NCI-H1694 treated with DMSO at 0.1 percent for 48 hours (cell line): ENCODE measurements at places on chromosomes 2 and 18.
A peak's percentile ranks its signal among the peaks of the same experiment; 100 is the strongest.

DNA sequence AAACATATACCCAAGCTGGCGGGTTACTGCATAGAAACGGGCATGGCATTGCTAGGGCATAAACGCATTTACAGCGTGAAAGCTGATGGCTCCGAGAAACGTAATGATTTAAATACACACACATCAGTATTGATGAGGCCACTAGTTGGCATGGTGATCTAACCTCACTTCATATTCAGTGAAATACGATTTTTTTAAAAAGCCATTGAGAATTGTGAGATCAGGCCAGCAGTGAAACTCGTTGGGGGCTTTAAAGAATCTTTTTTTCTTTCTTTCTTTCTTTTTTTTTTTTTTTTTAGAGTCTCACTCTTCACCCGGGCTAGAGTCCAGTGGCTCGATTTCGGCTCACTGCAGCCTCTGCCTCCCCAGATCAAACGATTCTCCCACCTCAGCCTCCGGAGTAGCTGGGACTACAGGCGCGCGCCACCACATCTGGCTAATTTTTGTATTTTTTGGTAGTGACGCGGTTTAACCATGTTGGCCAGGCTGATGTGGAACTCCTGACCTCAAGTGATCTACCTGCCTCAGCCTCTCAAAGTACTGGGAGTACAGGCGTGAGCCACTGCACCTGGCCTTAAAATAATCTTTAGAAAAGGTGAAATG, 2.4 kb upstream of the SMAD7 start:
- no peak for DNase-seq

GRCh38 chr18:76972846-76973519, 150.6 kb downstream of the ZNF236 start:
- DNase-seq, result no peak

DNA sequence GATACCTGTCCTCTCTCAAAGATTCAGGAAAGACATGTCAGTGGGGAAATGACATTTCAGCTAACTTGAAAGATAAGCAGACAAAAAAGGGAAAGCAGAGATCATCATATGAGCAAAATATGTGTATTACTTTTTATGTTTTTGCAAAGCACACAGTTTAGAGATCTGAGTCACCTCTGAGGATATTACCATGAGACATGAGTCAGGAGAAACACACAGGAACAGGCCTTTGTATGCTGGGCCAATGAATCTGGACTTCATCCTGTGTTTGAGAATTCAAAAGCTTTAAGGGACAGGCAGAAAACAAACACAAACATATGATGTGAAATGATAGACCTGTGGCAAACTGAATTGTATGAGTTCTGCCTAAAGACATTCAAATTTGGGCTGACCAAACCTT, 306.0 kb upstream of the EPC2 start:
- no peak for DNase-seq

- DNase-seq, result no peak
Observed at GRCh38 chr2:173291412-173291811, 63.3 kb upstream of the CDCA7 start.

GRCh38 chr2:200307724-200308545, 1.4 kb downstream of the SPATS2L start:
- no peak for DNase-seq

GRCh38 chr18:34098109-34098508, 126.6 kb downstream of the NOL4 start:
- no peak for DNase-seq

DNA sequence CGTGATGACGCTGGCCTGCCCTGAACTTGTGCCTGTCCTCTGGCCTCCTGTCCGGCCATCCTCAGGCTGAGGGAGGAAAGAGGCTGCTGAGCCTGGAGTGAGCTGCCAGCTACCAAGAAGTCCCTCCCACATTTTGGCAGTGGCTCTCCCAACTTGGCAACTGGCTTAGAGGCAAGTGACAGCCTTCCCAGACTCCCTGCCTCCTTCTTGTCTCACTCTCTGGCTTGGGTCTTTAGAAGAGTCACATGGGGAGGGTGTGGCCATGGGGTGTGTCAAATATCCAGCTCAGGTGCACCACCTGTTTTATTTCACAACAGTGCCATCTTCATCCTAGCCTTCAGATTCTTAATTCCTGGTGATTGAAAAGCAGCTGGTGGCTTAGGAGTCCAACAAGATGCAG, 222.9 kb downstream of the PRKCE start:
- DNase-seq, result no peak

- no peak for DNase-seq
Observed at GRCh38 chr2:156489195-156489594, 53.0 kb downstream of the GPD2 start.

DNA sequence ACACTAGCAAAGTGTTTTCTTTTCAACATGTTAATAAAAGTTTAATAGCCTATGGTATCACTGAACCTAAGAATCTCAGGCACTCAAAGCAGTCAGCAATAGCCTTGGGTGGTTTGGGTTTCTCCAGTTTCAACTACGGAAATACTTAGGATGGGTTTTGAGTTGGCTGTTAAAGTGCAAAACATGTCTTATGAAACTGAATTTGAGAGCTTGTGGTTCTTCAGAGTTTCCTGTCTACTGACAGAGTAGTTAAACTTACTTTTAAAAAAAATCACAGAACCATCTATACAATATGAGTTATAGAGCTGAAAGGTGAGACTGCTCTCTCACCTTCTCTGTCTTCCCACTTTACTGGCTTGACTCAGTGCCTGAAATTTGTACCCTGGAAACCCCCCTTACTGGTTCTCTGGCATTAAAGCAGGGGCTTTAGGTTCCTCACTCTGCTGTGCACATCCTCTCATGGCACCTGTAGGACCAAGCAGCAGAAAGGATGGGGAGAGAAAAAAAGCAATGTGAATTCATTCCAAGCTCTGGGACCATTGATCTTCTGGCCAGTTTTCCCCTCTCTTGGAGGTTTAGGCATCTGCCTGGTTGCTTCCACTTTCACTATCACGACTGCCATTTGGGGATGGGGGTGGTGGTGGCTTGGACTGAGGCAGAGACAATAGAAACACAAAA, 18.1 kb downstream of the CCDC141 start:
- no peak for DNase-seq

- DNase-seq, result no peak
Observed at GRCh38 chr2:85308201-85308600, 19.6 kb downstream of the TGOLN2 start.

GRCh38 chr2:127389778-127390435, 2.1 kb upstream of the MAP3K2 start:
- no peak for DNase-seq

DNA sequence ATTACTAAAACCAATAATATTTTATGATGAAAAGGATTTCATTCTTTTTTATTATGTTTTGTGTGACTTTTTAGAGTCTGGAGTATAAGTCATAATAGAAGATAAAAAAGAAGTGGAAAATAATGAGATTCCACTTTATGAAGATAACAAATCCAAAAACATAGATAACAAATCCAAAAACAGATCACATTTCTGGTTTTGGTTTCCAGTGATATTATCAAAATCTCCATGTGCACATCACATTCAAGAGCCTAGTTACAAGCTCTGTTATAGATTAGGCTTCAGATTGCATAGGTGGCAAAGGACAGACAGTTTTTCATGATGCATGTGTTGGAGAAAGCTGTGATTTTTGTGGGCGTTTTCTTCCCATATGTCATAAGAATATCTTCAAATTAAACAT, 648.2 kb downstream of the STK39 start:
- no peak for DNase-seq

GRCh38 chr2:8144785-8145184, 537.1 kb upstream of the ID2 start:
- DNase-seq, result no peak

GRCh38 chr2:168849610-168850009, 40.6 kb downstream of the SPC25 start:
- DNase-seq, result peak; percentile 6

DNA sequence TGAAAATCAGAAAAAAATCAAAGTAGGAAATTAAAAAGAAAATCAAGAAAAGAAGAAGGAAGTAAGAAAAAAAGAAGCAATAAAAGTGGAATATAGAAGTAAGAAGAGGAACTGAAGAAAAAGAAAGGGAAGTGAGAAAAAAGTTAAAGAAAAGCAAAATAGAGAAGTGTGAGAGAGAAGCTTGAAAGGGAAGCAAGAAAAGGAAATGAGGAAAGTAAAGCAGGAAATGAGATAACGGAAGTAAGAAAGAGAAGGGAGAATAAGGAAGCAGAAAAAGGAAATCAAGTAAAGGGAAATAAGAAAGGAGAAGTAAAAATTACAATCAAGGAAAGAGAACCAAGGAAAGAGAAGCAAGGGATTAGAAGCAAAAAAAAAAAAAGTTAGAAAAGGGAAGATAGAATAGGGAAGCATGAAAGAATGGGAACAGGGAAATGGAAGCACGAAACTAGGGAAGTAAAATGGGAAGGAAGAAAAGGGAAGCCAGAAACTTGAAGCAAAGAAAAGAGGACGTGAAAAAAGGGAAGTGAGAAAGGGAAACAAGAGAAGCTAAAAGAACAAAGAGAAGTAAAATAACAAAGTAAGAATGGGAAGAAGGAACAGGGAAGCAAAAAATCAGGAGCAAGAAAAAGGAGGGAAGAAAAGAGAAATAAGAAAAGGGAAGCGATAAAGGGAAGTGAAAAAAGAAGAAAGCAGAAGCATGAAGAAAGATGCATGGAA, 243.3 kb upstream of the NCKAP5 start:
- DNase-seq, result no peak

DNA sequence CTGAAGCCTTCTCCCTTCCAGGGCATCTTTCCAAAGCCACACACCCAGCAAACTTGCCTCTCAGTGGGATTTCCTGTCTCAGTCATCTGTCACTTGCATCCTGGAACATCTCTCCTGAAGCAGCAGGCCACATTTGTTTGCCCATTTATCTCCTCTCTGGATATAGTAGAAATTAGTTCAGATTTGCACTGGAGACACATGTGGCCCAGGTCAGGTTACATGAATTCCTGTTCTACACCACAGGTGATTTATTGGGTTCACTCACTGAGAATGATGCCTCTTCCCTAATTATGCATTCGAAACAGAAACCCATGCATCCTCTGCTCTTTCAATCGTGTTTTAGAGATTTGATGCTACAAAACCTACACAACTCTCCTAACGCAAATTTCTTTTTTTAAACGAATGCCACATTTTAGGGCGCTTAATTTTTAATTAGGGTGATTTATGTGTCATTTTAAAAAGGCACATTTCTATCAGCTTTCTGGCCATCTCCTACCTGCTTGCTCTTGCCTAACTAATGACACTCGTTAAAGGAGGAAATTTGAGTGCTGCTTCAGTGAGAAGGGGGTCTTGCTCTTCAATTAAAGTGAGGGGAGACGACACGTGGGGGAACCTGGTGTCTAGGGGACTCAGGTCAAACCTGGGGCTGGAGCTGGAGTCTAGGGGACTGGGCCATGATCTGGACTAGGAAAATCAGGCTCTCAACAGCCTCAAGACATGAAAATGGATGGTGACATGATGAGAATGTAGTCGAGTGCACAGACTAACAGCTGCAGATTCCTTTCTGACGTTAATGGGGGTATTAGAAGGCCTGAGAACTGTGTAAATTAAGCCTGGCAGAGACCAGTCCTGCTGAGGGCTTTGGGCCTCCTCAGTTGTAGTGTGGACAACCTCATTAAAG, 221.4 kb downstream of the CLIP4 start:
- peak; percentile 51 for DNase-seq

- no peak for DNase-seq
Observed at GRCh38 chr2:28444956-28445355, 50.9 kb upstream of the PLB1 start.

- no peak for DNase-seq
Observed at GRCh38 chr2:180787330-180787729, 193.1 kb upstream of the UBE2E3 start.

- DNase-seq, result no peak
Observed at GRCh38 chr2:120432293-120432975, 86.5 kb downstream of the INHBB start.

DNA sequence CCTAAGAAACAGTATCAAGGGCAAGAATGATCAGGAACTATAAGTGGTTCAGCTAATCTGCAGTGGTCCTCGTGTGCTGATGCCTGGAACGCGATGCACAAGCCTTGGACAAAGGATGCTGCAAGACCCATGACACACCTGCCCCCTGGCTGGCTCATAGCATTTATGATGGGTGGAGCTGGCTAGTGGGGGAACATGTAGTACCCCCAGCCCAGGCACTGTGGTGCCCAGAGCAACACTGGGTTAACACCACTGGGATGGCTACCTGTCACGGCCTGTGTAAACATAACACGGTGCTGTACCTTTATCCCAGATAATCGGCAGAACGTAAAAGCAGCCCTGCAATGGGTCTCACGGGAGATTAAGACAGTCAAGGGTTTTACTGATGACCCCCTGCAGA, 60.3 kb upstream of the PEX13 start:
- DNase-seq, result no peak

- DNase-seq, result no peak
Observed at GRCh38 chr2:88016960-88017779, 823 bp upstream of the RNU2-63P start.

- no peak for DNase-seq
Observed at GRCh38 chr2:30549096-30549495, 102.0 kb downstream of the LCLAT1 start.

DNA sequence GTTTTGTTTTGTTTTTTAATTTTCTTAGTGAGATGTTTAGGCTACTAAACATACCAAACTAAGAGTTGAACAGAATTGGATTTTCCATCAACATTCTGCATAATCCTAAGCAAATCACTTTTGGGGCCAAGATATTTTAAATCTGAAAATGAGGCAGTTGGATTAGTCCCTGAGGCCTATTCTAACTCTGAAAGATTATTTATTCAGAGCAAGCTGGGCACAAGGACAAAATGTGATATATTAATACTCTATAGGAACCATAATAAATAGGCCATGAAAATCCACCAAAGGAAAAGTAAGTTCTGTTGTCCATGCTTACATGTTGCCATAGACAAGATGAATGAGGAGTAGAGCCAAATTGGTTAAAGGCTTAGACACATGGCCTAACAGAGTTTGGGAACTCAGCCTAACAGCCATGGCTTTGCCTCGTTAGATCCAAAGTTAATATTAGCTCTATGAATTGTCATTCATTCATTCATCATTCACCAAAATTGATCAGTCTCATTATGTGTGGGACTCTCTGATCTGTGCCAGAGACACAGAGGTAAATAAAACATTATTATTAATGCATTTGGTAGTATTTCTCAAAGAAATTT, 183.5 kb downstream of the SCG2 start:
- no peak for DNase-seq

DNA sequence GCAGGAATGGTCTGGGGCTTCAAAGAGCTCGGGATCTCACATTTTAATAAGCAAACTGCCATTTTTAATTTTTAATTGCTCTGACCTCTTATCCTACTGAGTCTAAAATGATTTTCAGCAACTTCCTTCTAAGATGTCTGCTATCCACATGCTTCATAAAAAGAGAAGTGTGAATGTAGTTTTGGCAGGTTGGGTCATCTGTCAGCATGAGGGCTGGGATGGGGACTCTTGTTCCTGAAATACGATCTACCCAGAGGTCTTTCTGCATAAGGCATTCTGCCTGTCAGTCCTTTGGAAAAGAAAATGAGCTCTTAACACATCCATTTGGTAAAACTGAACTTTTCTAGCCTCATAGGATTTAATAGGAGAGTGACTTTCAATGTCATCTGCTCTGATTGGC, 252.8 kb upstream of the APCDD1 start:
- DNase-seq, result no peak

DNA sequence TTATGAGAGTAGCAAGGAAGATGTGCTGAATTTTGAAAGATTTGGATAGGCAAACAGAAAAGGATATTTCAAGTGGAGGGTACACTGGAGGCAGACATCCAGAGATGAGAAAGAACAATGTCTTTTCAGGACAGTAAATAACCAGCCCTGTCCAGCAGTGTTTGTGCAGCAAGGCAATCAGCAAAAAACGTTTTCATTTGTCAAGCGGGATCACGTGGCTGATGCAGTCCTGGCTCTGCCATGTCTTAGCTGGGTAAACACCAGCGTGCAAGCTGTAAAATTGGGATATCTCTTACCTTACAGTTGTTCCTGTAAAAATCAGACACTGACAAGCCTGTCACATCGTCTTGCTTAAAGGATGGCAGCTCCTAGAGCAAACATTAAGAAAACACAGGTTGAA, 67.8 kb downstream of the CWC22 start:
- DNase-seq, result no peak
